ENCODE measurements at places on chromosomes 12 and 14.

GRCh38 chr12:97757481-97758193, 295.0 kb downstream of the RMST start:
- DNase-seq = no peak

GRCh38 chr14:80005561-80005960, 205.7 kb downstream of the DIO2 start:
- no peak for DNase-seq

- no peak for DNase-seq
Measured at GRCh38 chr14:96229315-96229714, 24.7 kb downstream of the BDKRB2 start.

DNA sequence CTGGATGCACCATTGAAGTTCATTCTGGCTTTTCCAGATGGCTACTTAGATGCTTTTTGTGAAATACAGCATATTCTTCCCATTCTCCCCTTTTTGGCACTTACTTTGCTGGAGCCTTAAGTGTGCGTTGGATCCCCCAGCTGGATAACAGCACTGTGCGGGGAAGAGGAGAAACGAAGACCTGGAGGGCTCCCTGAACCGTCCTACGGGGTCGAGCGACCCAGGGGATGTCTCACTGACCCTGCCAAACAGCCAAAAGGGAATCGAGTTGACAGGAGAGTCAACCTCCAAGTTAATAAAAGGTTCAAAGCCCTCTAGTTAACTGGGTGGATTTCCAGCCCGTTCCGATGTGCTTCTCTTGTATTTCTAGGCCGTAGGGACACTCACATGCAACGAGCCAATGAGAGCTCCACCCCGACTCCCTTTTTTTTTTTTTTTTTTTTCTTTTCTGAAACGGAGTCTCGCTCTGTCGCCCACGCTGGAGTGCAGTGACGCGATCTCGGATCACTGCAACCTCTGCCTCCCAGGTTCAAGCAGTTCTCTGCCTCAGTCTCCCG, 1.0 kb upstream of the CAMKK2 start:
- peak; percentile 28 for DNase-seq

GRCh38 chr12:24066865-24067264, 117.4 kb upstream of the SOX5 start:
- no peak for DNase-seq

DNA sequence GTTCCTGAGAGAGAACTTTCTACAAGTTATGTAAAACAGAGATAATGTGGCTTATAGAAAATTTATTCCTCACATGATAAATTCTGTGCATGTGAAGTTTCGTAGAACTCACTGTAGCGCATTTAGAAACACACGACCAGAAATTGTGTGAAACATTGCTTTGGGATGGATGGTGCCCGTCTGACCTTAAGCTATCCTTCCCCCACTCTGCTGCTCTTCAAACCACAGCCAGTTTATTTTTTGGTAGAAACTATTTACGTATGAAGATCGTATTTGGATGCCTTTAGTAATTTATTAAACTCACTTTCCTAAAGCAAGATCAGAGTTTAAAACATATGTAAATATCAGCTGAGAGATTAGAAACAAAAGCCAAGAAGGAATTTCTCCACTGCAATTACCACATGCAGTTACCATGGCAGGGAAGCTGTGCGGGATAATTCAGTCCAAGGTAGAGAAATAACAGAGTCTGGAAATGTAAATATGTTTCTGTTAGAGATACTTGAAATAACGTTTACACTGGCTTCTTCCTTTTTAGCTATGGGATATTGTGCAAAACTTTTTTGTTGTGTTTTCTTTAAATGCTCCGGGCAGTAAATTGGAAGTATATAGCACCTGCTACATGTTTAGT, 382.7 kb downstream of the RGS6 start:
- DNase-seq = no peak

DNA sequence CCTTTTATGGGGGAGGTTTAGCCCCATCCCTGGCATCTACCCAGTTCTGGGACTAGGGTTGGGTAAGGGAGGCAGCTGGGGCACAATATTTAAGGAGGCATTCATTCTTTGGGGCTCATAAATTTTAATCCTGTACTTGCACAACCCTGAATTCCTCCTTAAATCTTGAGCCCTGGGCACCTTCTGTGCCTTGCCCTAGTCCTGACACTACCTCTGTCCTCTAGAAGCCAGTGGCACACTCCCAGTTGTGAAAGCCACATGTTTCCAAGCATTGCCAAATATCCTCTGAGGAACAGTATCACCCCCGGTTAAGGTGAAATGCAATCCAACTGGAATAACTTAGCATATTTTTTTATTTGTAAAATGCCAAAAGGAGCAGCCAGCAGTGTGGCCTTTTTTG, 36.6 kb downstream of the SLC16A7 start:
- DNase-seq = no peak

GRCh38 chr12:121404734-121405133, 4.8 kb downstream of the RNF34 start:
- DNase-seq = no peak

GRCh38 chr12:50679612-50680011, 84.3 kb upstream of the ATF1 start:
- no peak for DNase-seq

- no peak for DNase-seq
Measured at GRCh38 chr12:97386133-97386581, 76.4 kb upstream of the RMST start.

DNA sequence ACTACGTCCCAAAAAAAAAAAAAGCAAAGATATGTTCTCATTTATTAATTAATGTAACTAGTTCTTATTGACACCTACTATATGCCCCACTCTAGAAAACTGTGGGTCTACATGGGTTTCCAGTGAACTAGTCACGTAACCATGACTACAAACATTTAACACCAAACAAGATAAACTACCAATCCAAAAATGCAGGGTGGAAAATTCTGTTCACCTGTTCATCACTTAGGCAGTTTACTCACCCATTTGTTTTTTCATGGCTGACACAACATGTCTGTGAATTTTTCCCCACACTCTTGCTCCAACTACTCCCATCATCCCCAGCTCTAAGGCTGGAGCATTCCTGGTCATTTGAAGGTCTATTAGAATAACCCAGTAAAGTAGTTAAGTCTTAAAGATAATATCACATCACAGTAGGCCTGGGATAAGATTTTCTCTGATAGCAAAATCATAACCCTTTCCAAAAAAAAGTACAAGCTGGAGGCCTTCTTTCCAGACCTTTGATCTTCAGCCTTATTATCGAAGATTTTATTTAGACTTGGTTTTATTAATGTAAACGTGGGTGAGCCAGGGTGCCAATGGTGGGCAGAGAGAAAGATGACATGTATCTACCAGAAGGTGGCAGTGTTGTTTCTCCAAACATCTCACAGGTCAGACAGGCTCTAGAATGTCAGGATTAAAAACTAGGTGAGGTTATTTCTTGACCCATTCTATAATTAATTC, 61.6 kb upstream of the DAAM1 start:
- peak; percentile 25 for DNase-seq

DNA sequence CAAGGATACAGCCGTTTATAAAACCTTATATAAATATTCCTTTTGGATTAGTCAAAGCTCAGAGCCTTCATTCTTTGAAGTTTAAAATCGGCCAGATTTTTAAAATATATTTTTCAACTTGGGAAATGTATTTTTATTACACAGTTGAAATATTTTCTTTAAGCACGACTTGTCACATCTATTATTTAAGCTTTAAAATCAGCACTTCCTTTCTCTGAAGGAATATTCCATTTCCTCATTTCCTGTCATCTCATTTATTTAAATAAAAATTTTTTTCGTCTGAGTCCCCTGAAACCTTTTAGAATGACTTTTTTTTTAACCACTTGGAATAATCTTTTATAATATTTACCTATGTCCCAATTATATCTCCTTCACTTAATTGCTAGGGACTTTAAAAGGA, 107.5 kb upstream of the PDE3A start:
- DNase-seq = no peak

DNA sequence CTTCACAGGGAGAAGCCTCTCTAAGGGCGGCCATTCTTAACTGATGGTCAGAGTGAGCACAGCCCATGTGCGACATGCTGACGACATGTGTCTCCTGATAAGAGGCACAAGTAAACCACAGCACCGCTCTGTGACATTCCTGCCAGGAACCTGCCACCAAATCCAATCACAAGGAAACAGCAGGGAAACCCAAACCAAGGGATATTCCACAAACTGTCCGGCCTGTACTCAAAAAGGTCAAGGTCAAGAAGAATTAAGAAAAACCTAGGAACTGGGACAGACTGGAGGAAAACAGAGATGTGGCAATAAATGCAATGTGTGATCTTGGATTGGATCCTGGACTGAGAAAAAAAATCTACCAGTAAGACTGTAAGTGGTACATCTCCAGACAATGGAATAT, 91.9 kb downstream of the SYNE3 start:
- DNase-seq = no peak

- DNase-seq = no peak
Measured at GRCh38 chr12:50932787-50933280, 19.5 kb upstream of the HIGD1C start.

- DNase-seq = no peak
Measured at GRCh38 chr14:71751264-71751663, 181.0 kb upstream of the RGS6 start.

- peak; percentile 69 for DNase-seq
Measured at GRCh38 chr12:100554608-100555077, 18.8 kb upstream of the GAS2L3 start.

DNA sequence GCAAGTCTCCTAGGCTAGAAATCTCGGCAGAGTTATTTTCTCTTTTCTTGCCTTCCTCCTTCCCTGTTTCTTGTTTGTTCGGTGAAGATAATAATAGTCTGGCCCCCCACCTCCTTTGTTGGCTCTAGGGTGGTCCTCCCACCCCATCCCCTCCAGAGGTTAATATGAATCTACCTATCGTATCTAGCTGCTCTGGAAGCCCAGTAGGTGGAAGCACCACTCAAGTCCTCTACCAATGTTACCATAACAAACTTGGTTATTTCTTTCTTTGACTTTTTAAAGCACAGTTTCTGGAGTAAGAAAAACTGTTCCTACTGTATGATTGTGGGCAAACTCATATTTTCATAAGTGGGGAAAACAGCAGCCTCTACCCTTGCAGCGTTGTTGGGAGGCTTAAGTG, 19.7 kb upstream of the GRIP1 start:
- DNase-seq = no peak

DNA sequence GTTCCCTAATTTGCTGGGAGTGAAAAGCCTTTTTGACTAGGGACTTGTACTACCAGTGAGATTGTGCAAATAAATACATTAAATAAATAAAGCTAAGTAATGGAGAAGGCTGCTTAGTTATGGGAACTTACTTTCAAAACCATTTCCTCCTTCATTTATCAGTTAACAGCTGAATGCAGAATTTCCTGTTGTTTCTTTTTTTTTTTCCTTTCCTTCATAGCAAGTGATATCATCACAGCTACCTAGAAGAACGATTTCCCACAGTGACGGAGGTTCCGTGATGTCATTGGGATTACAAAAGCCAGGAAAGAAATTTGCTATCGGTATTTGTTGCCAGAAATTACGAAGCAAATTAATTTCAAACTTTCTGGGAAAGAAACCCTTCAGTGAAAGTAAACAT, 42.1 kb upstream of the SOCS2 start:
- DNase-seq = no peak

DNA sequence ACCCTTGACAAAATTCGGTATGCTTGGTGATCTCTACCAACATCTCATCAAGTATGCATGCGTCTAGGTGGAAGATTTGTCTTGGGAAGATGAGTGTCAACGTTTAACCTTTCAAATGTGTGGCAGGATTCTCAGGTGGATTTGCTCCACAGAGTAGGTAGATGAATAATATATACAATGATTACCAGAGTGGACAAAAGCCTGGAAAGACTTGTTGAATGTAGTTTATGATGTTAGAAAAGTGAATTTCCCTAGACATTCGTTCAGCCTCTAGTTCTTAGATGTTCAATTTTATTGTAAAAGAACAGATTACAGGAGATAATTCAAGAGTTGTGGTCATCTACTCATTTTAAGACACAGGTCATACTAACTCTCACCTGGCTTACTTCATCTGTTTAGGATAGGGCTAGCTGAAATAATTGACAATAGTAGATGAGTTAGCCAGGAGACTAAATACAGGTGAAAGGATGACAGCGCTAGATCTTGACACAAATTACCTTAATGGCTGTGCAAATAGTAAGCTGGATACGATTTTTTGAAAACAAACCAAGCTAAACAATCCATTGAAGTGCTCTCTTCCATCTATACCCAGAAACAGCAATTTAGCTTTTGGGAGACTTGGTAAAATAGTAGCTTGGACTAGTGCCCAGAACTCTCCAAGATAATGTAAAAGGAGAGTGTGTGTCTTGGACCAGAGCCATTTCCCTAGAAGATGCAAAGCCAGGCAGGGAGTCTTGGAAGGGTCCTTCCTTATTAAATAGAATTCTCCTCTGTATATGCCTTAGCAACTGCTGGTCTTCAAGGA, 168.0 kb downstream of the DACT1 start:
- DNase-seq = no peak

GRCh38 chr12:19829100-19829853, 390.0 kb downstream of the AEBP2 start:
- DNase-seq = no peak

DNA sequence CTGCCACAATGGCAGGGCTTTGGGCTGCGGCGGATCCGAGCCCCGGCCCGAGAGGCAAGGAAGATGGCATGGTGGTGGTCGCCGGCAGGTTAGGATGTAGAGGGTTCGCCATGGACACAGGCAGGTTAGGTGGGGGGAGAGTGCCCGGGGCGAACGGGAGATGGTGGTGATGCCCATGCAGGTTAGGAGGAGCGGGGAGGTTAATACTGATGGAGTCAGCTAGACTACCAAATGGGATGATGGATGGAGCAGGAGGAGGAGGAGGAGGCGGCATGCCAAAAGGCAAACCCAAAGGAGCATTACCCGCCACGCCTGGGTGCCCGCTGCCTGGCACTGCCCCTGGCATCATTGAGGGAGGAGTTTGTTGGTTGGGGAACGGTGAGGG, 6.2 kb downstream of the MYL6 start:
- DNase-seq = no peak

- no peak for DNase-seq
Measured at GRCh38 chr12:1792406-1792805, 28.0 kb upstream of the LRTM2 start.

GRCh38 chr12:104138797-104139152, 765 bp upstream of the NFYB start:
- no peak for DNase-seq

- DNase-seq = no peak
Measured at GRCh38 chr12:98156697-98157096, 358.7 kb upstream of the TMPO start.

DNA sequence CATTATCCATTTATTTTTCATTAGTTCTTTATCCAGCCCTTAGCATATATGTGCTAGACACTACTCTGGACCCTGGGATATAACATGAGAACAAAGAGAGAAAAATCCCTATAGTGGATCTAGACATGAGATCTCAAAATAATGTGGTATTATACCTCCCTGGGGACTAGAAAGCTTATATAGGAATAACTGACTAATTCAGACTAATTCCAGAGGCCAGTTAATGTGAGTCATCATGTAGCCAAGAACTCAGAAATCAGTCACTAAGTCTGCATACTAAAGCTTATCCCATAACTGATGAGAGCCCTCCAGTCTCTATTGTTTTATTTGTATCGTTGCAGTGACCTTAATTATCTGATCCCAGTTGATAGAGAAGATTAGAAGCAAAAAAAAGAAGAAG, 267.1 kb upstream of the RGS6 start:
- DNase-seq = no peak
